Cortex of kidney (tissue), 1 donor: ENCODE measurements at places on chromosomes 2 and 18.

- no peak for DNase-seq
These were observed 29.2 kb downstream of the MTHFD2 start for GRCh38 chr2:74227646-74228045.

DNA sequence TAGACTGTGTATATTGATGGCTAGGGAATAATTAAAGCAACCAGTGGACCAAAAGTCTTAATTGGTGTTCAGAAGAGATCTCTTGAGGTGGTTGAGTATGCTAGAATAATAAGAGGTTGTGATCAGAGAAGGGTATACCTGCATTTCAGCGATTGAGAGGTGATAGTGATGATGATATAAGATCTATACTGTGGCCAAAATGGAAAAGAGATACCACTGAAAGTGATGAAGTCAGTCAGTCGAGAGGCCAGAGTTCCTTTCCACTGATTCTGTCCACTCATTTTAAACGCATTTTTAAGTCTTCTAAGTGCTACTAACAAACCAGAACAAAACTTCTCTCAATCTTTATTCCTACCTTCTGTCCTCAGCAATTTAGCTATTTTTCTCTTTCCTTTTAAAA is 32.9 kb downstream of the ACTR3 start:
- no peak for DNase-seq

DNA sequence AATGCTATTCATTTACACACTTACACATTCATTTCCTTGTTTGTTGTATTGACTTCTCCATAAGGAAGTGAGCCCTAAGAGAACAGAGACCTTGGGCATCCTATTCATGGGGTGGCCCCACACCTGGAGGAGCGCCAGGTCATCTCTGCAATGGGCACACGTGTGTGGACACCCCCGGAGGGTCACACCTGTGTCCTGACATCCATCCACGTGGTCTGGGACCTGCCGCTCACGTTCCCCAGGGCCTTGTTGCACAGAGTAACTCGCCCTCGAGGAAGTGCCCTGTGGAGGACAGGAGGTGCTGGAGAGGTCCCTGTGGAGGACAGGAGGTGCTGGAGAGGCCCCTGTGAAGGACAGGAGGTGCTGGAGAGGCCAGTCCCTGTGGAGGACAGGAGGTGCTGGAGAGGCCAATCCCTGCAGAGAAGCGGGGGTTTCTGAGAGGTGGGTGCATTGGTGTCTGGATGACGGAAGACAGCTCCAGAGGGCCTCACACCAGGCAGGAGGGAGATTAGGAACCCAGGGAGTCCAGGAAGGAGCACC is 73.2 kb upstream of the GPC1 start:
- no peak for DNase-seq

DNA sequence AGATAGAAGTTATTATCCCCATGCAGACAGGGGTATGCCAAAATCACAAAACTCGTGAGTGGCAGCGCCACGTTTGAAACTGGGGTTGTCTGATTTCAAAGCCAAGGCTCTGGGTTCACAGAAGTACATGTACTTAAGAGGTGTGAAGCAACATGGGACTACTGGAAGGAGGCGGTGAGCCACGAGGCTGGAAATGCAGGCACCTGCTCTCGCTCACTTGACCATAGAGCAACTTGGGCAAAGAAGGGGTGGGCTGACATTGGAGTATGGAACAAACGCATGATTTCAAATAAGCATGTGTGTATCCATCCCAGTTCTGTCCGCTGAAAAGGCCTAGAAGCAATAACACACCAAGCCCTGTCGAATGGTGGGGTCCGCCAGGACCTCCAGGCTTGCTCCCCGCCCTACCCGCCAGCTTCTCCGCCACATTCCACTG is 593 bp upstream of the ACTR2 start:
- no peak for DNase-seq

DNA sequence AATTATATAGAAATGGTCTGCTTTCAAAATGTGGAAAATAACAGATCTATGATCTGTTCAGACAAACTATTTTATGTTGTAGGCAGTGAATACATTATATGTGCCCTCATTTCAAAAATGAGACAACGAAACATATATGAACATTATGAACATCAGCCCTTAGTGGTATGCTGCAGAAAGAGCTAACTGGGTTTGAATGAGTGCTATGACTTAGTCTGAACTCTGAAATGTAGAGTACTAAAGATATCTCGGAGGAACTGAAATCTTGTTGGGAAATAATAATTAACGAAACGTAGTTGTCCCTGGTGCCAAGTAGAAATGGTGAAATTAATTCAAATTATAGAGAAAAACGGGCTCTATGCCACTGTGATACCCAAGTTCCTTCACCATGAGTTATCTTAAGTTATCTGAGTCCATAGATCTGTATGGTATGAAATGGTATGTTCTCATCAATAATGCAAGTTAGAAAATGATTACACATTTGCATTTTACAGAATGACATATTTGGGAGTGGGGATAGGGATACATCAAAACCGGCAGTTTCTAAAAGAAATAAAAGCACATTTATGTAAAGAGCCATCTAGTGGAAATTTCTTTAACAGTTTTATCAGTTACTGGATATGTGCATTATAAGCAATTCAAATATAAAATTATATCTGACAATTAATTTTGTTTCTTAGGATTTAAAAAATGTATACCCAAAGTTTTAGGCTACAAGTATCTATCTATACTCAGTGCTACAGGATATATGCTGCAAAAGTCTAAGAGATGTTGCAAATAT is 26.7 kb downstream of the STARD6 start:
- DNase-seq = no peak

GRCh38 chr2:127051116-127052056 is 55.6 kb downstream of the BIN1 start:
- DNase-seq = no peak

DNA sequence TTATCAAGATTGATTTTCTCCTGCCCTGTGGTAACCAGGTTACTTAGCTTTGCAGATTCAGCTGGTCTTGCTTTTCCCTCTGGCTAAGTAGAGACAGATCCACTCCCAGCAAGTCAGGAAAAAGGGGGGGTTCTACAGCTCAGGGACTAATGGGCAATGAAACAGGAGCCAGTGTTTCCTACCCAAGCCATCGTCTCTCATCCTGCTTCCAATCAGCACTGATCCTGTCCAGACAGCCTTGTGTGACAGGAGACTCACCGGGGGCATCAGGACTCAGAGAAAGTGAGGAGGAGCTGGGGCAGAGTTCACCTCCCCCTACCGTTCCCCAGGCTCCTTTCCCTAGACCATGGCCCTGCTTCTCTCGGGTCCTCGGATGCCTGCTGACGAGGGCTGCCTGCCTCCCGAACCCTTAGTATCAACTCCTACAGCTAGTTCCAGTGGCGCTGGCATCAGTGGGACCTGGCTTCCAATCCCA is 307.6 kb downstream of the ALK start:
- DNase-seq = no peak

- no peak for DNase-seq
These were observed 5.9 kb downstream of the GBX2 start for GRCh38 chr2:236162031-236162845.

DNA sequence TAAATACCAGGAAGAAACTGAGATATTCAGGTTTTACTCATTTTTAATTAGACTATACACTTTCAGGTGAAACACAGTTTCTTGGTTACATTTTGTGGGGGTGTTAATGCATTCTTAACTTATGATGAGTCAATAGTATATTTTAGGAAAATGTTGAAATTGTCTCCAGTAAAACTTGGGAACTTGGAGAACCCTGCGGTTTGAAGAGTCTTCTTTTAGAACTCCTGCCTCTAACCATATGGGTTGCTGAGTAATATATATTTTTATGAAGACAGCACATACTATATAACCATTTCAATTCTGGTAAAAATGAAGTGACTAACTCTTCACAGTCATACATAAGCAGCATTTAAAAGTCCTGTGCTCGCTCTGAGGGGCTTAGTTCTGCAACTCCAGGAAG is 308.2 kb upstream of the LRATD1 start:
- no peak for DNase-seq

- DNase-seq = no peak
These were observed 37.4 kb downstream of the MRPL44 start for GRCh38 chr2:223994562-223995162.

DNA sequence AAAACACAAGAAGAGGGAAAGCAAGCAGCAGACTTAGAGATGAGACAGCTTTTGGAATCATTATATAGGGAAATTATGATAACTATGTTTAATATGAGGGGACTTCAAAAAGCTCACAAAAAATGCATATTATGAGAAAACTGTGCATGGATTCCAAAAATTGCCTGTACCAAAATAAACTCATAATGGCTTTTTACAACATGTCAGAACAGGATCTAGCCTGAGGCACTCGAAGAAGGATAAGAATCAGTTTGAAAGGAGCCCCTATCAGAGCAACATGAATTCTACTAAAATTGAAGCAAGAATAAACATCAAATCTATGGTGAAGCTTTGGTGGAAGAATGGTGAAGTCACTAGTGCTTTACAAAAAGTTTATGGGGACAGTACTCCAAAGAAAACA is 187.4 kb downstream of the RDH14 start:
- DNase-seq = no peak

- DNase-seq = no peak
These were observed 28.1 kb downstream of the PIK3C3 start for GRCh38 chr18:41982942-41983660.

GRCh38 chr2:71716697-71717624 is 263.6 kb downstream of the DYSF start:
- no peak for DNase-seq

DNA sequence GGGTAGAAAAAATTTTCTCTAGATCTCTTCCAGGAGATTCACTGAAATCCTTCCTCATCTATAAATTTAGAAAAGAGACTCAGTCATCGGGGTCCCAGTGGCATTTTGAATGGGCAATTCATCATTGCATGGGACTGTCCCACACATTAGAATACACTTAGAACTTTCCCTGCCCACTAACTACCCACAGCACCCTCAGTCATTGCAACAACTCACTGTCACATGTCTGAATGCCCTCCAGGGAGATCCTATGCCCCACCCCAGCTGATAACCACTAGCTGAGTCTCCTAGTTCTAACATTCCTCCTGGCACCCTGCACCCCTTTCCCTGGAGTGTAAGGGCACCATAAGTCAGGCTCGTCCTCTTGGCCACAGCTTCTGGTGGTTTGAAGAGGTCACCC is 89.6 kb downstream of the INSIG2 start:
- no peak for DNase-seq

DNA sequence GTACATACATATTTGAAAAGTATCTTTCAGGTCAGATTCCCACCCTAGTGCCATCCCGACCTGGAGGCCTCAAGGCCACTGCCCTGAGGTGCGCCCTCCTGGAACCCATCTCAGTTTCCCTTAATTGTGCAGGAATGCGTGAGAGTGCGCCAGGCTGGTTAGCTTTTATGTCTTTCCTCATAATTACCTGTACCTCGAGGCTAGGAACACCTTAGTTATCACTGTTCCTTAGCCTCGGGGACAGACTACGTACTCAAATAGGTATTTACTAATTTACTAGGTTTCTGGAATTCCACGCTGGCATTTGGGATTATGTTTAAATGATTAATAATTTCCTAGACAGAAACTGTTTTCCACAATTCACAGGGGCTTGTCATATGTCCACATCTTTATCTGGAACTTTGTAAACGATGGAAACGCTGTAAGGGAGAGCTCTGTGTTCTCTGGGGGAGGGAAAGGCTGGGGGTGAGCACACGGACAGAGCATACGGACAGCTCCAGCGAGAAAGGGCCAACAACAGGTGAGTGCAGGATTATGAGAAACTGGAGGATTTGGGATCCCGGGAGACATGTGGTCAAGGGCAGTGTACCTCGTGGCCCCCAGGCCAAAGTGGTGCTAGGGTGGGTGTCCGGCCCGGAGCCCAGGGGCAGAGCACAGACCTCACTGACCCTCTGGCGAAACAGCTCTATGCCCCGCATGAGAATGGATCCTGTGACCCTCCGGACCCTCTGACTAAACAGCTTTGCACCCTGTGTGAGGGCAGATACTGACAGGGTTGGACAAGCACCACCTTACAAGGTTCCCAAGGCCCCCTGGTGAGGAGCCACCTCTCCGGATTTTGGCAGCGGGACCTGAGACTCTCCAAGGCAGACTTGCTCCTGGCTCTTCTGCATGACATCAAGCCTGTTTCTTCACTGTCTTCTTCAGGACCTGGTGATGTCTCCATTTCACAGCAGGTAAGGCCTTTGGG is 102.0 kb upstream of the PXDN start:
- no peak for DNase-seq

- no peak for DNase-seq
These were observed 50.4 kb upstream of the ASPRV1 start for GRCh38 chr2:70011786-70012185.

- DNase-seq = no peak
These were observed 418.0 kb upstream of the UBE2E3 start for GRCh38 chr2:180562378-180562777.

GRCh38 chr2:224574423-224575084 is 10.6 kb downstream of the CUL3 start:
- no peak for DNase-seq

- DNase-seq = no peak
These were observed 5.8 kb upstream of the HOXD1 start for GRCh38 chr2:176182671-176183070.

DNA sequence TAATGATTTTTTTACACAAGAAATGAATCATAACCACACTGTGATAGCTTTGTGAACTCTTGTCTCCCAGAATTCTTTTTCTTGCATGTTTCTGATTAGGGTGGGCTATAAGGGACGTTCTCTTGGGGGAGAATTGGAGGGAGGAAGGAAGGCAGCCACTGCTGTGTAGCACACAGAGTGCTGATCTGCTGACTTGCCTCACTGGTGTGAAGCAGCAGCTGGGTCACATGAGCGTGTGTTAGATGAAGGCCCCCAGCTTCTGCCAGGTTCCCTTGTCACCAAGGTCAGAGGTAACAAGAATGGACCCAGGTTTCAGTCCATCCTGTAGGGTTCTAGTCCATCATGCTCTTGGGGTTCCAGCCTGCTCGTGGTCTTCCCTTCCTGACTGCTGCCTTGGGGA is 107.4 kb upstream of the GLI2 start:
- DNase-seq = no peak

- DNase-seq = no peak
These were observed 256.5 kb downstream of the MYCN start for GRCh38 chr2:16196687-16197503.

DNA sequence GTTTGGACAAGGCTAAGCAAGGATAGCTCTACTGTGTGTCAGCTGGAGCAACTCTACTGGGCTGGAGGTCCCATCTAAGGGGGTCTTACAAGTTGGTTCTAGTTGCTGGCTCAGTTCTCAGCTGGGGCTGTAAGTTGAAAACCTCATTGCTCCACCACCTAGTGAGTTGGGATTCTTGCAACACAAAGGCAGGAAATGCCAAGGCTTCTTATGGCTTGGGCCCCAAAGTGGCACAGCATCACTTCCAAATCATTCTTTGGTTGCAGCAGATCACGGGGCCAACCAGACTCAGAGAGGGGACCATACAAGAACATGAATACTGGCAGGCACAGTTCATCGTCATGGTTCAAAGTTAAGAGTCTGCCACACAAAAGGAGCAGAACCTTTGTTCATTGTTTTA is 332.7 kb downstream of the LRRTM1 start:
- no peak for DNase-seq

GRCh38 chr2:193373120-193373519 is 1178.4 kb upstream of the TMEFF2 start:
- no peak for DNase-seq

DNA sequence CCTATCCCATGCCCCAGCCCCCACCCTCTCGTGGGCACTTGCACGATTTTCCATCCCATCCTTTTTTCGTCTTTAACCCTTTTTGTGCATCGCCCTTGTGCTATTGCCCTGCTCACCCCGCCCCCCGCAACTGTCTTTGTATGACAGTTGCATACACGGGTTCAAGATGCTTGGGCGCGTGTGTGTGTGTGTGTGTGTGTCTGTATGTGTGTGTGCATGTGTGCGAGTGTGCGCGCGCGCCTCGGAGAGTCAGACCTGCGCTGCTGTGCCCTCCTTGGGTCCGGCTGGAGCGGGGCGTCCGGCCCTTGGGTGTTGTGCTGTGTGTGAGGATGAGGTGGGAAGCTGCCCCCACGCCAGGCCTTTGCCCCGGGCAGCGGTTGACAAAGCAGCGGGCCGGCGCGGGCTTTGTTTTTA is 230.7 kb downstream of the HAUS1 start:
- no peak for DNase-seq
